Amniotic epithelial cell (primary cell): ENCODE measurements at places on chromosomes 16 and 17.

DNA sequence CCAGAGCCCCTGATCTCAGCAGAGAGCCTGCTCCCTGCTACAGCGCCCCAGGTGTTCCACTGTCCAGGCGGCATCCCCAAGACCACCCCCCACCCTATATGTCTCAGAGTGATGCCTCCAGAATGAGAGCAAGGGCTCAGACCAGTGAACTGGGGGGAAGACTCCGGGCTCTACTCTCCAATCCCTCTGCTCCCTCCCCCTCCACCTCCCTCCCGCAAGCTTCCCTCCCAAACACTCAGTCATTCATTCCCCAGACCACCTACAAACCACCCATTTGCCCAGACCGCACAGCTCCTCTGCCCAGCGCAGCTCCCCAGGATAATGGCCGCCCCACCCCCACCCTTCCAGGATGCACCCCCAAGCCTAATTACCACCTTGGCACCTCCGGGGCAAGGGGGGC lies 59.4 kb upstream of the TAC4 start:
- DNase-seq = no peak

DNA sequence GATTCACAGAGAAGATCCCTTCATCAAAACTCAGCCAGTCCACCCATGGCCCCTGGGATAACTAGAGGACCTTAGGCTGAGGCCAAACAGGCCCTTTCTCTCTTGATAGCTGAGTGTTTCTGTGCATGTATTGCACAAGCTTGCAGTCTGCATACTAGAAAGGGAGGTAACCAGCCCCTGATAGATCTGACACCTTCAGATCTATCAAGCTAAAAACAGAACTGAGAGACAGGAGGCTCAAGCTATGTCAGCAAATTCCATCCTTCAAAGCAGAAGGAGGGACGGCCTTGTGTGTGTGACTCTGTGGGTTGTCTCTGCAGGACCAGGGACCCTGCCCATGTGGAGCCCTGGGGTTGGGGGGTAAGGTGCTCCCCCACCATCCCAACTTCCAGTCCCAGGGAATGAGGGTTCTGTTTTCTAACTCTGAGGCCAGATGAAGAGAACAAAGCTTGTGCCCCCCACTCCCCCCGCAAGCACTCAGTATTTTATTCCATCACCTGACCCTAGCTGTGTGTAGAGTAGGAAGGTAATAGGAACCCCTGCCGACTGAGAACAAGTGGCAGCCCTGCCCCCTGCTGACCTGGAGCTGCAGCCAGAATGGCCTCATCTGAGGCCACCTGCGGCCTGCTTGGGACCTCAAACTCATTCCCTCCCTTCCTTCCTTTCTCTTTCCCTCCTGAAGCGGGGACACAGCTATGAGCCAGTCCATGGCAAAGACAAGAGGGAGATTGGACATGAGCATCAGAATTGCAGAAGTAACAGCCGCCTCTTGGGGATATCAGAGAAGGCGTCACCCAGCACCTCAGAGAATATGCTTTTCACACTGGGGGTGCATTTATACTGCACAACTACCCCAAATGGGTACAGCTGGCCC lies 63.8 kb downstream of the SMPD3 start:
- no peak for DNase-seq

DNA sequence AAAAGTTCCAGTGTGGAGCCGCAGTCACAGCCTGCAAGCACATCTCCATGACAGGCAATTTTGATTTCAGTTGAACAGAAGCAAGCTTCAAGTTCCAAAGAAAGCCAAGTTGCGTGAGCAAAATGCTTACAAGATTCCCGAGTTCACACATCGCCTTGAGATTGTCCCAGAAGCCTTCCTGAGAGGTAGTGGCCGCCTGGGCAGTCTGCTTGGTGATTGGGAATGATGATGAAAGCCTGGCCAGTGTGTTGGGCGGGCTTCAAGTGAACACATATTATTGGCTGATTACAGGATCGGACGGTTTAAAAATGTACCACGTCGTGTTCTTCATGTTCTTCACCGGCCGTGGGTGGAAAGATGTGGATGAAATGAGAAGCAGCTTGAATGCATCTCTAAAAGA lies 185.5 kb downstream of the FOXL1 start:
- no peak for DNase-seq

GRCh38 chr17:80883831-80884735 lies 107.6 kb upstream of the CHMP6 start:
- no peak for DNase-seq

DNA sequence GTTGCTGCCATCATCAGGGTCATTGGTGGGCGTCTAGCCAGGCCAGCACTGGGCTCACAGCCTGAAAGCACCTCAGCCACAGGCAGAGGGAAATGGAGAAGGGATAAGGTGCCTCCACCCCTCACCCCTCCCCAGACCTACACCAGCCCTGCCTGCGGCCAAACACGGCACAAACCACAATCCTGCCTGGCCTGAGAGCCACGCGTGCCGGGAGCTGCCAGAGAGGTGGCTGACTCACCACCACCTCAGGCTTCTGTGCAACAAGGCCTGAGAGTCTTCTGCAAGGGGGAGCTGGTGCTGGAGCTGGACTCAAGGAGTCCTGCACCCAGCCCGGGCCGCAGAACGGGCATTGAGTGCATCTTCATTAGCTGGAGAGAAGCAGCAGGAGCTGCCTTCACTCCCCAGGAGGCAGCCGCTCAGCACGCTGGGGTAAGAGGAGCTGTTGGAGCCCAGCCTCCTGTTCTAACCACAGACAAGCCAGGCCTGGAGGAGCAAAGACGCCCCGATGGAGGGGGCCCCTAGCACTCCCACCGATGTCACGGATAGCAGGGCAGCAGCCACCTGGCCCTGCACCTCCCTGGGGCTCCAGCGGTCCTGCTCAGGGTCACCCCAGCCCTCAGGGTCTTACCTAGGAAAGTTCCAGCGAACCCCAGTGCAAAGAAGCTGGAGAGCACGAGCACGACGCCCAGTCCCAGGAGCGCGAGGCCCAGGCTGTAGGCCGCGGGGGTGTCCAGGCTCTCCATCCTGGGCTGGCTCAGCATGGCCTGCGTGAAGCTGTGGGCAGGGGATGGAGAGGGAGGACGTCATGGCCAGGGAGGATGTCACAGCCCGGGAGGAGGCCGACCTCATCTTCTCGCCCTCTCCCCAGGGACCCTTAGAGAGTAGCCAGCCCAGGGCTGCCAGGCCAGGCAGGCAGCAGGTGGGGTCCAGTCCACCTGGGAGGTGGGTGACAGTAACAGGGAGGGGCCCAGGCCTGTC lies 16.0 kb upstream of the RASD1 start:
- DNase-seq = peak; percentile 96

DNA sequence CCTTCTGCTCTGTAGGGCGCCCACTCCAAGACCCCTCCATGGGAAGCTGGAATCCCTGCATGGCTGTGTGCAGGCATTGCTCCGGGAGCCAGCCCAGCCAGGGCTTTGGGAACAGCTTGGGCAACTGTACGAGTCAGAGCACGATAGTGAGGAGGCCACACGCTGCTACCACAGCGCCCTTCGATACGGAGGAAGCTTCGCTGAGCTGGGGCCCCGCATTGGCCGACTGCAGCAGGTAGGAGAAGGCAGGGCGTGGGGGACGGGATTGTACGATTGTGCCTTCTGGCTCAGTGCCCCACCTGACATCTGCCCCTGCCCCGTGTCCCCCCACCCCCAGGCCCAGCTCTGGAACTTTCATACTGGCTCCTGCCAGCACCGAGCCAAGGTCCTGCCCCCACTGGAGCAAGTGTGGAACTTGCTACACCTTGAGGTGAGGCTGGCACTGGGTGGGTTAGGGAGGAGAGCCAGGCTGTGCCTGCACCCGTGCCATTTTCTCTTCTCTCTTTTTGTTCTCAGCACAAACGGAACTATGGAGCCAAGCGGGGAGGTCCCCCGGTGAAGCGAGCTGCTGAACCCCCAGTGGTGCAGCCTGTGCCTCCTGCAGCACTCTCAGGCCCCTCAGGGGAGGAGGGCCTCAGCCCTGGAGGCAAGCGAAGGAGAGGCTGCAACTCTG lies 8.7 kb upstream of the TMEM88 start:
- no peak for DNase-seq

GRCh38 chr16:56289416-56289815 lies 98.1 kb downstream of the GNAO1 start:
- no peak for DNase-seq

GRCh38 chr16:67666032-67666551 lies 458 bp downstream of the ENKD1 start:
- DNase-seq = peak; percentile 31

DNA sequence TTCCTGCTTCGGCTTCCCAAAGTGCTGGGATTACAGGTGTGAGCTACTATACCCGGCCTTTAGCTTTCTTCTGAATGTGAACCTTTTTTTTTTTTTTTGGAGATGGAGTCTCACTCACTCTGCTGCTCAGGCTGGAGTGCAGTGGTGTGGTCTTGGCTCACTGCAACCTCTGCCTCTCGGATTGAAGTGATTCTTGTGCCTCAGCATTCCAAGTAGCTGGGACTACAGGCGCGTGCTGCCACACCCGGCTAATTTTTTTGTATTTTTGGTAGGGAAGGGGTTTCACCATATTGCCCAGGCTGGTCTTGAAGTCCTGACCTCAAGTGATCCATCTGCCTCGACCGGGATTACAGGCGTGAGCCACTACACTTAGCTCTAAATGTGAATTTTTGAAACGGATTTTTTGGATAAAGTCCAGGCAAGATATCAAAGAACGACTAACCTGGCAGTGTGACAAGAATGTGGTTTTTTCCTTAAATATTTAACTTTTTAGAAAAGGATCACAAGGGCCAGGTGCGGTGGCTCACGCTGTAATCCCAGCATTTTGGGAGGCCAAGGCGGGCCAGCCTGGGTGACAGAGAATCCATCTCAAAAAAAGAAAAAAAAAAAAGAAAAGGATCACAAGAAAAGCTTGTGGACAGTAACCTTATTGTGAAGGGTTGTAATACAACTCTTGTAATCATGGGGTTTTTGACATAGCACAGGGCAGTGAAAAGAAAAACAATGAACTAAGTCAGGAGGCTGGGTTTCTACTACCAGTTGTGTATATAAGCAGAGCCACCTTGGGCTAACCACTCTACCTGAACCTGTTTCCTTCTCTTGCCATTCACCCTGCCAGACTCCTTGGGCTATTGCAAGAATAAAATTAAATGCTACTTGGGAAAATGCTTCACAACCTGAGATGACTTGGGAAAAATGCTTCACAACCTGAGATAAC lies 6.2 kb downstream of the BRCA1 start:
- DNase-seq = peak; percentile 45

DNA sequence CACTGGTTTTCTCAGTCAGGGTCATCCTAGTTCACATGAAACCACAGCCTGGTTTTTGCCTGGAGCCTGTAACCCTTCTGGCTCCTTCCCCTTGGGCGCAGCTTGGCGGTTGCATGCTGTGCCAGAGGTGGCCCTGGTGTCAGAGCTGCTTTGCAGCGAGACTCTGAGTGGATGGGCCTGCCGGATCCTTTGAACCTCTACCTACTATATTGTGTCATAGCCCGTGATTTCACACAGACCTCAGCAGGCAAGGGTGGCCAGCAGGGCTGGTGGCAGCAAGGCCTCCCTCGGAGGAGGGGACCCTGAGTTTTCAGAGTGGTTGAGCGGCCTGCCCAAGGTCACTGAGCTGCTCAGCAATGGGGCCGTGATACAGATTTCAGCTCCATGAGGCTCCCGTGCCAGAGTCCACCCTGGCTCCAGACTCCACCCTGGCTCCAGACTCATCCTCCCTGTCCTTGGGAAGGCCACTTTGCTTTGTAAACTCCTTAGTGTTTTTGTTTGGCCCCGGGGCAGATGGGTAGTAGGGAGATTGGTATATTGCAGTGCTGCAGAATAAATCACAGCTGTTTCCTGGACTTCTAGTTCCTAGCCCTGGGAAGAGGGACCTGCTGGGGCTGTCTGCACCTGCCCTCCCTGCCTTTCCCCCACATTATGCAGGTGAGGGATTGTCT lies 9.7 kb downstream of the MPRIP start:
- no peak for DNase-seq

DNA sequence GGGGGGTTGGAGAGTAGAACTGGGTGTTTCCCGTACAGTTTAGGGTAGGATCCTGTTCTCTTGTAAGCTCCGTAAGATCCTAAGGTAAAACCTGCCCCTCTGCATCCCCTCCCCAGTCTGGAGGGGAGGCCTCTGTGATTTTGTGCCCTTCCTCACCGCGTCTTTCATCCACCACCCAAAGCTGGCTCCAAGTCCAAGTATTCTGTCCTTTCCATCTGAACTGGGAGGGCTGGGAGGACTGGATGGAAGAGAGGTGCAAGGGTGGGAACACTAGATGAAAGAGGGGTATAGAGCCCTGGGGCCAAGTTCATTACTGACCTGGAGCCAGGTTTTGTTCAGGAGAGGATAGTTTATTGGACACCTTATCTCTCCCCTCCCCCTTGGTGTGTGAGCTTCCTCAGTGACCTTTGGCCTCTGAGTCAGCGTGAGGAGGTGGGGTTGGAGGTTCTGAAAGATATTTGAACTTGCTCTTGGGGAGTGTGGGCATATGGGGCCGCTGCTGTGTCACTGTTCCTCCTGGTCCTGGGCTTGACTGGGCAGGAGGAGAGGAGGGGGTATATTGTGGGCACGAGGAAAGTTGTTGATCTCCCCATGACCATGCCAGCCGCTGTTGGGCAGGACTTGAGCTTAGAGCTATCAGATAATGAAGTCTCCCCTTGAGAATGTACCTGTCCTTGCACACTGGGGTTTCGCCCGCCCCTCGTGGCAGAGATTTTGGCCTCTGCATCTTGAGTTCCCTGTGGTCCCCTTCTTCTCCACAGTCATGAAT lies 1.6 kb downstream of the LASP1 start:
- peak; percentile 80 for DNase-seq

DNA sequence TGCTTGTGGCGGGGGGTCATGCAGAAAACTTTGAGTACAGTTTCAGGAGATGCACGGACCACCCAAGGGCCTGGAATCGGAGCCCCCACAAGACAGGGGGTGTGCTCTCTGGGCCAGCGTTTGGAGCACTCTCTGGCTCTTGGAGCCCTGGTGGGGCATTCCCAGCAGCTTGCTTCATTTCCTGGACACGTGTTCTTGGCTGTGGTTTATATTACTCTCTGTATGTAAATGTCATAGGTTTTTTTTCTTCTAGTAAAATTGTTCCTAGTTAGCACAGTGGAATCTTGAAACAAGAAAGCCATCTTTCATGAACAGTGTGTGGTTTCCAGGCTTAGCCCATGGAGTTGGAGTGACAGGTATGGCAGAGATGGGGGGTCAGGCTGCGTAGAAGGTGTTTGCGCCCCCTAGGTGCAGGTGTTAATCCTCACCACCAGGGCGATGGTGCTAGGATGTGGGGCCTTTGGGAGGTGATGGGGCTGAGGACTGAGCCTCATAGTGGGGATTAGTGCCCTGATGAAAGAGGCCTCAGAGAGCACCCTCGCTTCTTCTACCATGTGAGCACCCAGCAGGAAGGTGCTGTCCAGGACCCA lies 79.8 kb downstream of the JPH3 start:
- peak; percentile 47 for DNase-seq

- no peak for DNase-seq
Measured at GRCh38 chr17:19369846-19370492, 7.4 kb upstream of the B9D1 start.

GRCh38 chr17:13460261-13461000 lies 141.3 kb downstream of the HS3ST3A1 start:
- DNase-seq = no peak

GRCh38 chr16:57266531-57267260 lies 17.8 kb downstream of the PLLP start:
- DNase-seq = peak; percentile 75

- no peak for DNase-seq
Measured at GRCh38 chr16:56345406-56346050, 79.8 kb downstream of the AMFR start.

- DNase-seq = no peak
Measured at GRCh38 chr17:78538033-78538776, 39.0 kb downstream of the DNAH17 start.
